Nephron progenitor cell (in vitro differentiated cells): ENCODE measurements at places on chromosomes 6 and 20.

DNA sequence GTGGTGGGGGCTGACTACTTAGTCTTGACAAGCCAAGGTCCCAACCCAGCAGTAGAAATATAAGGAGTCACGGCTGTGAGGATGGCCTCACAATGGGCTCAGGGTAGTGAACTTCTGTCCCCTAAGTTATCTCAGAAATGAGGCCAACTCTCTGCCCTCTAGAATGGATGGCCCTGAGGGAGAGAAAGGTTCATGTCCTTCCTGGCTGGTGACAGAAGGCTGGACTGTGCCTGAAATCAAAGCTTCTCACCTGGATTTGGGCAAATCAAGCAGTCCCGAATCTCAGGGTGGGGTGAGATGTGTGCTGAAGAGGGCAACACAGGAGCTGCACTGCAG is 12.7 kb downstream of the RRP36 start:
- peaks cover 85% of the 10 kb centered on the region for H3K36me3 ChIP-seq
- no peak for DNase-seq
- no peaks in the 10 kb centered on the region for H3K4me1 ChIP-seq
- peak overlapping the region; percentile 51 for H3K27ac ChIP-seq

DNA sequence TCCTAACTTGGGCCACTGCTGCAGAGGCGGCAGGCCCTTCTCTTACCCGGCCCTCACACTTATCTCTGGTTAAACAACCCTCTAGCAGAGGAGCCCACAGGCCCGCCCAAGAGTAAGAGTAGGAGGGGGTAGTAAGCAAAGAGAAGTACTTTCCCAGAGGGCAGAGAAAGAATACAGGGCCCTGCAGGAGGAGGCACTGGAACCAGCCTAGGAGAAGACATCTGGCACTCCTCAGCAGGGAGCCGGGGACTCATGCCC is 10.1 kb downstream of the MTCH1 start:
- no peak overlapping the region for H3K4me3 ChIP-seq
- DNase-seq: no peak
- H3K4me1 ChIP-seq: peaks cover 43% of the 10 kb centered on the region
- H3K36me3 ChIP-seq: peaks cover 45% of the 10 kb centered on the region

DNA sequence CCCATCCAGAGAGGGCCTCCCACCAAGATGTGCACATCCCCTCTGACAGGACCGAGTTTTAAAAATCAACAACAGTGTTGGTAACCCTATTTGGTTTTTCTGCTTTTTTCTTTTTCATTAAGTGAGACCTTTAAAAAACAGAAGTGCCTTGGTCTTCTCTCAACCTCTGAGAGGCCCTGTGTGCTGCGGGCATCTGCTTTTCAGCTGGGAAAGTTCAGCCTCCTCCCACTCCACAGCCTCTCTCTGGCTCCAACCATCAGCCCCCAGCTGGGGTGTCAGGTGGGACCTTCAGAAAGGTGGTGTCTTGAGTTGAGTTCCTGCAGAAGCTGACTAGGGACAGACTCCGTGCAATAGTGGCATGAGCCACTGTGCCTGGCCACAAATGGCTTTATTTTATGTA is 64.6 kb upstream of the ZMYND8 start:
- no peak for DNase-seq
- H3K27me3 ChIP-seq: peaks cover 7% of the 10 kb centered on the region
- H3K36me3 ChIP-seq: no peaks in the 10 kb centered on the region
- H3K4me3 ChIP-seq: no peak overlapping the region

DNA sequence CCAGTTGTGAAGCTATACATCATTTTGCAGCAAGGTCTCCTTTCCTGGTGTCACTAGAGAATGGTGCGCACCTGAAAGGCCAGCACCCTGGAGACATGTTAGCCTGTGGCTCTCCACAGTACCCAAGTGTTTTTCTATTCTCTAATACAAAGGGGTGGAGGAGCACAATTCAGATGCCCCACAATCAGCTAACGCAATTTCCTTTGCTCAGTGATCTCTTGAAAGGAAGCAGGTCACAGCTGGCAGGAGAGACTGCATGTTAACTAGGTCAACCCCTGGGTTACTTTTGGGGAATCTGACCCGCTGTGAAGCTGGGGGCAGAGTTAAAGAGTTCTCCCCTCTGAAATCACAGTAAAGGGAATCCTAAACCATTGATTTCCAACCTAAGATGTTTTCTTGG is 92.5 kb downstream of the B3GAT2 start:
- no peaks in the 10 kb centered on the region for H3K4me1 ChIP-seq
- H3K4me3 ChIP-seq: no peak overlapping the region
- H3K27ac ChIP-seq: no peak overlapping the region
- DNase-seq: no peak
- H3K27me3 ChIP-seq: no peaks in the 10 kb centered on the region
- no peaks in the 10 kb centered on the region for H3K36me3 ChIP-seq

- DNase-seq: peak; percentile 36
- peaks cover 5% of the 10 kb centered on the region for H3K4me1 ChIP-seq
- H3K27me3 ChIP-seq: no peaks in the 10 kb centered on the region
- no peak overlapping the region for H3K27ac ChIP-seq
- H3K4me3 ChIP-seq: no peak overlapping the region
Observed at GRCh38 chr6:815348-815738, 122.4 kb upstream of the EXOC2 start.

DNA sequence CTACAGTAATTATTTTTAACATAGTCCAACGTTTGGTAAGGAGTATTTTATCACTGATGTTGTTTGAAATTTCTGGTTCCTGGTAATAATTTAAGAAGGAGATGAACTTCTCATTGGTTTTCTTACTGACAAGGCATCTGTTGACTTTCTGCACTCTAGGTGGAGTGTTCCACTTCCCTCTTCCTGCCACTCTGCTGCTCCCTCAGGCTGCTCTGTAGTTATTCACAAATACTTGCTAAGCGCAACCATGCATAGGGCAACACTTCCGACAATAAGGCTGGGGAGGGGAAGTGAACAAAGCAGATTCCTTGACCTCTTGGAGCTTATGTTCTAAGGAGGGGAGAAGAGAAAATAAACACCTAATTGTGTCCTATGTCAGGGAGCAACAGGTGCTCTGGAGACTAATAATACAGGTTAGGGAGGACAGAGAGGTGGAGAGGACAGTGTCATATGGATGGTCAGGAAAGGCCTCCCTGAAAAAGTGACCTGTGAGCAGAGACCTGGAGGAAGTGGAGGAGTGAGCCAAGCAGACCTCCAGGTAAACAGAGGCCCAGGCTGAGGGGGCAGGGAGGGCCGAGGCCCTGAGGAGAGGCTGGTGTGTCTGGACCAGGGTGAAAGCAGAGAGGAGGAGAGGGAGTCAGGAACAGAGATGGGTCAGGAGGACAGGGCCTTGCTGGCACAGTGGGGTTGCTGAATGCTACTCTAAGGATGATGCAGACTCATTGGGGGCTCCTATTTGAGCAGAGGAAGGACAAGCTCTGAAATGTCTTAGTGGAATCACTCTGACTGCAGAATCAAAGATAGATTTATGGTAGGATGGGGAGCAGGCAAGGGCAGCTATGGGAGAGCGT is 134.8 kb upstream of the SLC24A3 start:
- peaks cover 7% of the 10 kb centered on the region for H3K27me3 ChIP-seq
- no peak overlapping the region for H3K27ac ChIP-seq
- H3K36me3 ChIP-seq: no peaks in the 10 kb centered on the region
- DNase-seq: no peak
- H3K4me3 ChIP-seq: no peak overlapping the region

GRCh38 chr6:85137865-85138264 is 312.0 kb upstream of the NT5E start:
- no peaks in the 10 kb centered on the region for H3K36me3 ChIP-seq
- peaks cover 3% of the 10 kb centered on the region for H3K27me3 ChIP-seq
- H3K27ac ChIP-seq: no peak overlapping the region
- H3K4me1 ChIP-seq: no peaks in the 10 kb centered on the region

- no peaks in the 10 kb centered on the region for H3K36me3 ChIP-seq
- H3K4me3 ChIP-seq: no peak overlapping the region
- no peak for DNase-seq
- H3K27ac ChIP-seq: no peak overlapping the region
- peaks cover 7% of the 10 kb centered on the region for H3K27me3 ChIP-seq
Observed at GRCh38 chr20:22915512-22915911, 119.6 kb upstream of the SSTR4 start.

DNA sequence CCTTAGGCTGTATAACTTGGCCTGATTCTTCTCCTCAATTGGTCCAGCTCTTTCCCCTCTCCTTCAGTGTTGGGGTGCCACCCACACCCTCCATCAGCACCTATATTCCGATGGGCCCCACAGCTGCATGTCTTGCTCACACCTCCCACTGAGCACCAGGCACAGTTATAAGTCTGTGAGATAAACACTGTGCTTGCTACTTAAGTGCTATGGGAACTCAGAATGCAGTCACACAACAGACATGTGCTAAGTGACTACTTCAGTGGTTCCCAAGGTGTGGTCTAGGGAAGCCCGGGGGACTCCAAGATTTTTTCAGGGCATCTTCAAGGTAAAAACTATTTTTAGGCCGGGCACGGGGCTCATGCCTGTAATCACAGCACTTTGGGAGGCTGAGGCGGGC is 7.3 kb downstream of the ZC3H12D start:
- no peak overlapping the region for H3K4me3 ChIP-seq
- no peak overlapping the region for H3K27ac ChIP-seq
- H3K4me1 ChIP-seq: peaks cover 41% of the 10 kb centered on the region

DNA sequence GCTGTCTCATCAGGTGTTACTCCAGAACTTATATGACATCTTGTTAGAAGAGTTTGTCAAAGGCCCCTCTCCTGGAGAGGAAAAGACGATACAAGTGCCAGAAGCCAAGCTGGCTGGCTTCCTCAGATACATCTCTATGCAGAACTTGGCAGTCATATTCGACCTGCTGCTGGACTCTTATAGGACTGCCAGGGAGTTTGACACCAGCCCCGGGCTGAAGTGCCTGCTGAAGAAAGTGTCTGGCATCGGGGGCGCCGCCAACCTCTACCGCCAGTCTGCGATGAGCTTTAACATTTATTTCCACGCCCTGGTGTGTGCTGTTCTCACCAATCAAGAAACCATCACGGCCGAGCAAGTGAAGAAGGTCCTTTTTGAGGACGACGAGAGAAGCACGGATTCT is 43.7 kb upstream of the SMIM28 start:
- no peak for DNase-seq
- peaks cover 10% of the 10 kb centered on the region for H3K4me1 ChIP-seq
- H3K27me3 ChIP-seq: peaks cover 19% of the 10 kb centered on the region
- no peak overlapping the region for H3K4me3 ChIP-seq
- H3K27ac ChIP-seq: no peak overlapping the region
- H3K36me3 ChIP-seq: no peaks in the 10 kb centered on the region

DNA sequence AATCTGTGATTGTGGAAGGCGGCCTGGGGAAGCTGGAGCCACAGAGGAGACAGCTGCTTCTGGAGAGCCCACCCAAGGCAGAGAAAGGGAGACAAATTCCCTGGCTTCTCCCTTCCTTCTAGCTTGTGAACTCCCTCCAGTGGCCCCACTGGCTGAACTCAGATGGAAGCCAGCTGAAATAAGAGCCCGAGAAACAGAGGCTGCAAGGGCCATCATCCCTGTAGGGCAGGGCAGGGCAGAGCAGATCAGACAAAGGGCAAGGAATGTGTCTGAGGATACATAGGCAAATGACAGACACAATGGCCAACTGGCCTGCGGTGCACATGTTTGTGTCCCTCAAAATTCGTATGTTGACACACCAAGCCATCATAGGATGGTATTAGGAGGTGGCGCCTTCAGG is 25.3 kb downstream of the MDFI start:
- peaks cover 35% of the 10 kb centered on the region for H3K27me3 ChIP-seq
- H3K36me3 ChIP-seq: no peaks in the 10 kb centered on the region
- no peak overlapping the region for H3K27ac ChIP-seq
- no peak for DNase-seq
- no peak overlapping the region for H3K4me3 ChIP-seq
- H3K4me1 ChIP-seq: peaks cover 38% of the 10 kb centered on the region

GRCh38 chr6:37323580-37323979 is 30.2 kb upstream of the RNF8 start:
- peaks cover 2% of the 10 kb centered on the region for H3K27me3 ChIP-seq
- H3K27ac ChIP-seq: no peak overlapping the region
- no peak overlapping the region for H3K4me3 ChIP-seq
- H3K4me1 ChIP-seq: no peaks in the 10 kb centered on the region

DNA sequence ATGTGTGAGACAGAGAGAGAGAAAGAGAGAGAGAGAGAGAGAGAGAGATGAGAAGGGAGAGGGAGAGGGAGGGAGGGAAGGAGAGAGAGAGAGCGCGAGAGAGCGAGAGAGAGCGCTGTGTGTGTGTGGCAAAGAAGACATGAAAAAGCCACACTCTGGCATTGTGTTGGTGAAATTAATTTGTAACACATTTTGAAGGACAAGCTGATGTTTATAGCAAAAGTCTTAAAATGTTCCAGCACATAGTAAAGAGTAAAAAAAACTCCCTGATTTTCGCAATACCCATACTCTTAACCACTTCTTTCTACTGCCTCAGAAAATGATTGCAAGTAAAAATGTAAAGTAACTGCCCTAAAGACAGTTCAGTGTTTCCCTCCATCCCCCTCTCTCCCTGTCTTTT is 56.7 kb downstream of the SLC22A1 start:
- peaks cover 8% of the 10 kb centered on the region for H3K27me3 ChIP-seq
- H3K36me3 ChIP-seq: no peaks in the 10 kb centered on the region
- no peak for DNase-seq

- H3K4me1 ChIP-seq: peaks cover 27% of the 10 kb centered on the region
- H3K4me3 ChIP-seq: no peak overlapping the region
- H3K36me3 ChIP-seq: peaks cover 33% of the 10 kb centered on the region
Observed at GRCh38 chr6:35413911-35414310, 38.2 kb upstream of the FANCE start.

GRCh38 chr6:93407186-93407585 is 12.2 kb downstream of the EPHA7 start:
- no peak overlapping the region for H3K27ac ChIP-seq
- DNase-seq: no peak
- H3K27me3 ChIP-seq: no peaks in the 10 kb centered on the region
- no peaks in the 10 kb centered on the region for H3K4me1 ChIP-seq
- H3K36me3 ChIP-seq: peaks cover 8% of the 10 kb centered on the region
- no peak overlapping the region for H3K4me3 ChIP-seq

- no peak overlapping the region for H3K4me3 ChIP-seq
- H3K36me3 ChIP-seq: no peaks in the 10 kb centered on the region
- H3K27ac ChIP-seq: no peak overlapping the region
- DNase-seq: no peak
- H3K27me3 ChIP-seq: peaks cover 12% of the 10 kb centered on the region
- peaks cover 46% of the 10 kb centered on the region for H3K4me1 ChIP-seq
Observed at GRCh38 chr20:59015812-59016711, 3.2 kb upstream of the TUBB1 start.

GRCh38 chr20:59708326-59708725 is 104.0 kb downstream of the PHACTR3 start:
- H3K27me3 ChIP-seq: no peaks in the 10 kb centered on the region
- H3K36me3 ChIP-seq: no peaks in the 10 kb centered on the region
- DNase-seq: no peak
- no peaks in the 10 kb centered on the region for H3K4me1 ChIP-seq

GRCh38 chr20:45450097-45450818 is 19.3 kb upstream of the WFDC2 start:
- peaks cover 37% of the 10 kb centered on the region for H3K27me3 ChIP-seq
- no peak for DNase-seq
- H3K4me1 ChIP-seq: no peaks in the 10 kb centered on the region
- no peak overlapping the region for H3K27ac ChIP-seq
- no peaks in the 10 kb centered on the region for H3K36me3 ChIP-seq

- H3K36me3 ChIP-seq: peaks cover 17% of the 10 kb centered on the region
- no peak overlapping the region for H3K27ac ChIP-seq
- H3K4me3 ChIP-seq: no peak overlapping the region
Observed at GRCh38 chr6:30568245-30568644, 3.0 kb upstream of the ABCF1 start.

- DNase-seq: no peak
- H3K27ac ChIP-seq: peak overlapping the region; percentile 47
- peak overlapping the region; percentile 91 for H3K4me3 ChIP-seq
- H3K36me3 ChIP-seq: peaks cover 12% of the 10 kb centered on the region
- peaks cover 22% of the 10 kb centered on the region for H3K4me1 ChIP-seq
Observed at GRCh38 chr6:96898241-96898851, 655 bp upstream of the NDUFAF4 start.

GRCh38 chr6:72976484-72976883 is 248.8 kb downstream of the KHDC1L start:
- peaks cover 26% of the 10 kb centered on the region for H3K36me3 ChIP-seq
- no peak for DNase-seq
- H3K27me3 ChIP-seq: no peaks in the 10 kb centered on the region
- H3K4me3 ChIP-seq: peak overlapping the region; percentile 8
- H3K27ac ChIP-seq: no peak overlapping the region
